NCI-H1105 treated with DMSO at 0.1 percent for 48 hours (cell line): ENCODE measurements at places on chromosomes 11 and 22.

DNA sequence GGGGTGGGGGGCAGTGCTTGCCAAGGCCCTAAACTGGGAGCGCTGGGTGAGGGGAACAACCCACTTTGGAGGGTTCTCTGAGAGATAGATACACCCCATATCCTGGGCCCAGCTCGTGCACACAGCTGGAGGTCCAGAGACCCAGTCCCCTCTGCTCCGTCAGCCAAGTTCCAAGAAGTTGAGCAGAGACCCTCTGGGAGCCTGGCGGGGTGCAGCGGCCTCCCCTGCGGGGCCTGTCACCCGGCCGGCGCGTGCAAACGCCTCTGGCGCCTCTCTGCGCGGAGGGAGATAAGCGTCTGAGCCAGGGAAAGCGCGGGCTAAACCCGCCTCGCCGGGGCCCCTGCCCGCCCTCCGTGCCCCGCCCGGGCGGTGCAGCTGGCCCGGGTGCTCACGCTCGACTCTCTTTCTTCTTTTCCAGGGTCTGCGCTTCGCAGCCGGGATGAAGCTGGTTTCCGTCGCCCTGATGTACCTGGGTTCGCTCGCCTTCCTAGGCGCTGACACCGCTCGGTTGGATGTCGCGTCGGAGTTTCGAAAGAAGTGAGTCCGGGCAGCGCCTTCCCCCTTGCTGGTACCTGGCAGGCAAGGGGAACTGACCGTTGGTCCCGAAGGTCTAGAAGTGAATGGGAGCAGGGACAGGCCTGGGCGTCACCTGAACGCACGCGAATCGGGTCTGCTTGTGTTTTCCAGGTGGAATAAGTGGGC is 540 bp downstream of the ADM start:
- peak; percentile 36 for DNase-seq

GRCh38 chr11:68763181-68763721 is 11.9 kb upstream of the TESMIN start:
- DNase-seq, result no peak

DNA sequence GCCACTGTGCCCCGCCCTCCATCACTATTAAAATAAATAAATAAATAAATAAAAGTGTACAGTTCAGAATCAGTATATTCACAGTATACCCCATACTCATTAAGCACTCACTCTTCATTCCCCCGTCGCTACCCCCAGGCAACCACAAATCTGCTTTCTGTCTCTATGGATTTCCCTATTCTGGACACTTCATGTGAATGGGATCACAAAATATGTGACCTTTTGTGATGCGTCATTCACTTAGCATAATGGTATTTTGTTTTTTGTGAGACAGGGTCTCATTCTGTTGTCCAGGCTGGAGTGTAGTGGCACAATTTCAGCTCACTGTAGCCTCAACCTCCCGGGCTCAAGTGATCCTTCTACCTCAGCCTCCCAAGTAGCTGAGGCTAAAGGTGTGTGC is 52.8 kb downstream of the RBX1 start:
- no peak for DNase-seq

DNA sequence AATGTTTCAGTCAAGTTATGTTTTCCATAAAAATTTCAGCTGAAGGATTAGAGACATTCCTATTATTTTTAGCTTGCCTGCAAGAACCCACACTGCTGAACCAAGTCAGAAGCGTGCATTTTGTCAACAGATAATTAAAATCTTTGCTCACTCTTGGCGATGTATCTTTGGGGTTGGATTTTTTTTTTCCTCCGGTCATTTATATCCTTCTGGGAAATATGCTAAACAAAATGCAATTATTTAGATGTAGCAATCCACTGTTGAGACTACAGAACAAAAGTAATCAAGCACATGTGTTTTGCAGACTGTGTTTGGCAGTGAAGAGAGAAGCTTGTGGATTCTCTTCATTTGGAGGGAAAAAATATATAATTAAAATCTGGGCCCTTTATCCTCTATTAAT is 15.3 kb upstream of the NELL1 start:
- no peak for DNase-seq

- no peak for DNase-seq
Measured at GRCh38 chr22:49204599-49205482, 622.8 kb downstream of the BRD1 start.

GRCh38 chr11:75402002-75402773 is 2.9 kb downstream of the RPS3 start:
- DNase-seq, result no peak

GRCh38 chr11:111745719-111746504 is 20.3 kb downstream of the PPP2R1B start:
- no peak for DNase-seq
